Stimulated activated CD8-positive, alpha-beta memory T cell treated with anti-CD3 and anti-CD28 coated beads, Interleukin-4, amount 100 ng/mL, for 1 hour (primary cell): ENCODE measurements at places on chromosomes 7 and 10.

DNA sequence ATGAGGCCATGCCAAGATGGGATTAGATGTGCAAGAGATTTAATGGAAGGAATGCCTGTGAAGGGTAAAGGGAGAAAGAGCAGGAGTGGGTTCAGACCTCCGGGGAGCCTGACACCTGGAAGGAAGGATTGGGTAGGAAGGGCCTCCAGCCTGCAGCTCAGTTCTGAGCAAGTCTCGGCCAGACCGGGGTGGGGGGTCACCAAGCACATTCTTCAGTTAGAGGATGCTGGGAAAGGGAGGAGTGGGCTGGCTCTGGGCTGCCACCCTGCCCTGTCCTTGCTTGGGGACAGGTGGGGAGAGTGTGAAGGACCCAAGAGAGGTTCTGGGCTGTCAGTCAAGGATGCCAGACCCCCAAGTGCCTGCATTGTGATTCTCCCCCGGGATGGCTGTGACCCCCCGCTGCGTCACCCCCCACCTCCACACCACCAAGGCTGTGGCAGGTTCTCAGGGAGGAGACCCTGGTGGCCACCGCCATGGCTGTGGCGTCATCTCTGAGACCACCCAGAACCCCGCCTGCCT lies 16.5 kb upstream of the PRKAG2 start:
- DNase-seq: no peak

- no peak for DNase-seq
These were observed 82.7 kb upstream of the GPR22 start for GRCh38 chr7:107387128-107387527.

- no peak for DNase-seq
These were observed 253.3 kb upstream of the KIAA1217 start for GRCh38 chr10:23955456-23956225.

DNA sequence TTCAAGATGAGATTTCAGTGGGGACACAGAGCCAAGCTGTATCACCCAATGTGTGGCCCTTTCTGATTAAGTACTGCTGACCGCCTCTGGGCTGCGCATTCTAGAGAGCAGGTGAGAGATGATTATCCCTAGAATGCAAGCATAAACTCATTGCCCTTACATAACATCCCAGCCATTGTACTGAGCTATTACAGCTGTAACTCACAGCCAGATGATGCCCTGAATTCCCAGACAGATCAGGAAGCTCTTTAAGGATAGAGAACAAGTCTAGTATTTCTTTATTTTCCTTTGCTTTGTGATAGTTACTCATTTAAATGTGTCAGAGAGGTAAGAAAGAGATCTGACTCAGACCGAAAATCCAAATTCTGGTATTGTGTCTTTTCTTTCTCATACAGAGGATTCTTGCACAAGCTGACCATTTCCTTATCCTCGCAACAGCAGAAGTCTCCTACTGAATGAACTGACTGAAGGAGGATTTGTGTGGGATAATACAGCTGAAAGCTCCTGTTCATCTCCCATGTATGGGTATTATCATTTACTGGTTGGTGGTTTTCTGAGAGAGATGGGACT lies 58.4 kb downstream of the ZNF22 start:
- no peak for DNase-seq

DNA sequence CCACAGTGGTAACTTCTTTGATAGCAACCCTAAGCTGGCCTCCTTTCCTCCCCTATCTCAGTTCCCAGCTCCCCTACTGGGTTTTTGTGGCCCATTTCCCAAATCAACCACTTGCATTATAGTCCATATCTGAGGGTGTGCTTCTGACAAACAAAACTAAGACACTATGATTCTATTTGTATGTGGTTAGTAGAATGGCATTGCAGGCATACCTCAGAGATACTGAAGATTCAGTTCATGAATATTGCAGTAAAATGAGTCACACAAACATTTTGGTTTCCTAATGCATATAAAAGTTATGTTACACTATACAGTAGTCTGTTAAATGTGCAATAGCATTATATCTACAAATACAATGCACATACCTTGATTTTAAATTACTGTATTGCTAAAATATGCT lies 15.4 kb upstream of the TMEM243 start:
- no peak for DNase-seq

GRCh38 chr7:127911968-127912511 lies 119.2 kb downstream of the LRRC4 start:
- no peak for DNase-seq

GRCh38 chr7:77800730-77801129 lies 2.2 kb downstream of the PHTF2 start:
- DNase-seq: no peak
